NCI-H460 (cell line): ENCODE measurements at places on chromosomes 7 and 10. TPM values are rescaled to one million over a fixed set of nuclear protein-coding genes. Genes with fewer than 3 reads are reported as not detected.

The FOXP2 gene
- total RNA-seq: not detected in 2 replicates

DNA sequence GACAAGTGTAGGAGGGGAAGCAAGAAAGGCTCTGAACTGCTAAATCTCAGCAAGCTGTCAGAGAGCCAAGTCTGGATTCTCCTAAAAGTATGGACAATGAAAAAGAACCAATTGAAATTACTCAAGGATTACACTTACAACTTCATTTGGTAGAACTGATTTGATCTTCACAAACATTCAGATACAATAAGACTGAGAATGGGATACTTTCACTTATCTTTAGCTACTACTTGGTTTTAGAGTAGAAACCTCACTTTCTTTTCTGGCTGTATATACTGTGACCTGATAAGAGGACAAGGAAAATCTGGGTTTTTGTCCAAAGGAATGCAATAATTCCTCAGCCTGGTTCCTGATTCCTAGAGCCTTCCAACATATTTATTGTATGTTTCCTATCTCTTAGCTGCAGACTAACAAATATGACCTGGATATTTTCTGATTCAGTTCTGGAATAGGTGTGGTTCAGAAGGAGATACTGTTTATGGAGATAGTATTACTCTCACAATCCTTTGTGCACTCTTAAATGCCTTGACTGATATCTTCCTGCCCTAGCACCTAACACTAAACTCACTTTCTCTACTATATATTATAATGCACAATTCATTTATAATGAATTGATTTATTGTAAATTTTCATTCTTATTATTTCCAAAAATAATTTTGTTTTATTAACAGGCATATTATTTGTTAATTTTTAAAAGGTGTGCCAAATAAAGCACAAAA is 7.3 kb downstream of the SEMA3A start:
- DNase-seq: no peak

- DNase-seq: no peak
Observed at GRCh38 chr10:48343106-48343505, 36.6 kb downstream of the MAPK8 start.

DNA sequence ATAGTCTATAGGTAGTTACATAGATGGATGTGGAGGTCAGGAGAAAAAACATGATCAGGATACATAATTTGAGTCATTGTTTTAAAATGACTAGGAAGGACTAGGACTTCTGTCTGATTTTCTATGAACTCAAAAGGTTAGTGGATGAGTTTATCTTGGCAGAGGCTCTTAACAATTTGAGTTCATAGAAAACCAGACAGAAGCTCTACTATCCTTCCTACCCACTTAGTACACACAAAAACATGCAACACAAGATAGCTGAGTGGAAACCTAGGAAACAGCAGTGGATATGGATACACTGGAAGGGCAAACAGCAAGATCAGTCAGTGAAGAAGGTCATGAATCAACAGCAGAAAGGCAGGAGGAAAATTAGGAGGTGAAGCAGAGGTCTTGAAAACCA is 84.6 kb downstream of the VPS50 start:
- DNase-seq: no peak
